ENCODE measurements at places on chromosomes 6 and 20.
A peak's percentile ranks its signal among the peaks of the same experiment; 100 is the strongest.

GRCh38 chr20:24764794-24765202 lies 184.3 kb upstream of the CST7 start:
- no peak for DNase-seq

GRCh38 chr20:63574156-63574828 lies at the start of gene HELZ2:
Gene HELZ2 (minus strand): TSS chr20:63574239. CDS start chr20:63572385, 1,854 bp downstream.
- DNase-seq, result peak; percentile 34

GRCh38 chr6:132466952-132467351 lies 46.0 kb downstream of the STX7 start:
- DNase-seq, result no peak

GRCh38 chr20:44407402-44408184 lies 52.1 kb downstream of the HNF4A start:
- no peak for DNase-seq

GRCh38 chr6:15166121-15166520 lies 79.7 kb upstream of the JARID2 start:
- DNase-seq, result no peak

GRCh38 chr6:86217906-86218305 lies 575.2 kb upstream of the SYNCRIP start:
- no peak for DNase-seq

- no peak for DNase-seq
Measured at GRCh38 chr6:45630801-45631200, 253.1 kb upstream of the SUPT3H start.

DNA sequence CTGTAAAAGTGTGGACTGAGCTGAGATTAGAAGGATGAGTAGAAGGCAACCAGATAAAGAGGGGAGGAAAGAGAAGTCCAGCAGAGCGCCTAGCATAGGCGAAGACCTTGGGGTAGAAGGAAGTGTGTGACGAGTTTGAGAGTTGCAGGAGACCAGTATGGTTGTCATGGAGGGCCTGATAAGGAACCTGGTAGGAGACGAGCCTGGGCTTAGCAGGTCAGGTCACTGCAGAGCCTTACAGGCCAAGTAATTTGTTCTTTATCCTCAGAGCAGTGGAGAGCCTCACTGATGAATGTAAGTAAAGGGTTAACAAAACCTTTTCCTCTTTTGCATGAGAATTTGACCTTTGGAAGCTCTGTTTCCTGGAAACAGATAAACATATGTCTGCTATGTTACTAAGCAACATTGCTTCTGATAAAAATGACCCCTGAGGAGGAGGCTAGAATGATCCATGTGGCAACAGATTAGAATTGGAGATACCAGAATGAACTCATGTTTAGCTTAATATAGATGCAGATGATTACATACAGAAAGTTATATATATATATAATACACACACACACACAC lies 2.9 kb upstream of the TMEM74B start:
- no peak for DNase-seq

GRCh38 chr6:149332602-149333265 lies 15.2 kb downstream of the TAB2 start:
- DNase-seq, result no peak

GRCh38 chr6:131756039-131756438 lies 45.2 kb upstream of the CTAGE9 start:
- DNase-seq, result no peak

DNA sequence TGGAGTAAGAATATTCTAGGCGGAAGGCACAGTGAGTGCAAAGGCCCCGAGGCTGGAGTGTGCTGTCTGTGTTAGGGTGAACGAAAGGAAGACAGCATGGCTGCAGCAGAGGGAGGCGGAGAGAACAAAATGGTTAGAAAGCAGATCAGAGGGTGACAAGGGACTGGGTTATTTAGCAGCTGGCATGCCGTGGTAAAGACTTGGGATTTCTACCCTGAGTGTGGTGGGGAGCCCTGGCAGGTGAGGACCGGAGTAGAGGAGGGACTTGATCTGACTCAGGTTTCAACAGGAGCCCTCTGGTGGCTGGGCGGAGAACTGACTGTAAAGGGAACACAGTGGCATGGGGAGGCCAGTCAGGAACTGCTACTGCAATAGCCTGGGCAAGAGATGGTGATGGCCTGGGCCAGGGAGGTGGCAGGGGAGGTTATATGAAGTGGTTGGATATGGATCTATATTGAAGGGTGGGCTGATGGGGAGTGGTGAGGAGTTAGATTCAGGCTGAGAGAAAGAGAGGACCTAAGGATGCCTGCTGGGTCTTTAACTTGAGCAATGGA lies 38.0 kb downstream of the PIM1 start:
- peak; percentile 88 for DNase-seq

GRCh38 chr20:44355498-44356352 lies at the start of gene HNF4A:
Gene HNF4A (plus strand): TSS chr20:44355699. CDS start chr20:44355805, 106 bp downstream.
- DNase-seq, result no peak

DNA sequence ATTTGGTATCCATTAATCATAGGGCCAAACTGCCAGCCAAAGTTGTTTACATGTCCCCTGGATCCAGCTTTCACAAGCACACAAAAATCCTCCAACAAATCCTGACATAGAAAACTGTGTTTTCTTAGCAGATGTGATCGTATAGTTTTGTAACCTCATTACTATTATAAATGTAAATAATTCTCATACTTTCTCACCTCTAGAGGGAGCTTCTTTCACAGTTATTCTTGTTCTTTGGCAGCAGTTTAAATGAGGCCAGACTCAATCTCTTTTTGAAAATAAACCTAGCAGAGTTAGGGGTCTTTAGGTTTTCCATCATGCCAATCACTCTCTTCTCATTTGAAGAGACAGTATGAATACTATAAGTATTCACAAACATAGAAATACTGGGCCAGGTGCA lies 17.0 kb upstream of the ZNF318 start:
- no peak for DNase-seq

DNA sequence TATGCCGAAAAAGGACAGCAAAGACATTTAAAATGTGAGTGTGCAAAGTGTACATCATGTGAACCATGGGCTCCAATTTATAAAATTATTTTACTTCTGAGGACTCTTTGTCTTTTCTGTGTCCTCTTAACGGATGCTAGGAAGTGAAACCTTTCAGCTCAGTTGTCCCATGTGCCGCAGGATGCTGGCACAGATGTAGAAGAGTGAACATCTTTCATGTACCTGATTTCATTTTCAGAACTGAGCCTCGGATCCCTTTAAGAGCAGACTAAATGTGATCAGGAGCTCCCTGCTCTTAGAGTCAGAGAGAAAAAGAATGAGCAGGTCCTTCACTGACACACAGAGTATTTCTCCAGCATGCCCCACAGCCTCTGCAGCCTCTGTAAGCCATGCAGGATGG lies 27.6 kb upstream of the FUCA2 start:
- DNase-seq, result no peak

- DNase-seq, result no peak
Measured at GRCh38 chr20:52461582-52461981, 270.0 kb upstream of the ZFP64 start.

GRCh38 chr20:53786071-53786444 lies 192.4 kb upstream of the ZNF217 start:
- no peak for DNase-seq

- no peak for DNase-seq
Measured at GRCh38 chr20:36924167-36925045, 27.1 kb downstream of the SAMHD1 start.
